ENCODE measurements at places on chromosomes 1 and 21. TPM values are rescaled to one million over a fixed set of nuclear protein-coding genes. Genes with fewer than 3 reads are reported as not detected.

CSMD2 gene
- total RNA-seq = 0.13 TPM

DMRTA2 gene
- total RNA-seq = 3.6 TPM

ADORA3 gene
- total RNA-seq = 5.2 TPM

GPR137B gene
- 4.4 TPM for total RNA-seq

DIRAS3 gene
- total RNA-seq = 0.57 TPM

ZMYM1 gene
- 10.6 TPM for total RNA-seq

CDC42BPA gene
- 20.0 TPM for total RNA-seq

UQCRHL gene
- total RNA-seq = 0.76 TPM
